ENCODE measurements at places on chromosomes 2 and 18.

DNA sequence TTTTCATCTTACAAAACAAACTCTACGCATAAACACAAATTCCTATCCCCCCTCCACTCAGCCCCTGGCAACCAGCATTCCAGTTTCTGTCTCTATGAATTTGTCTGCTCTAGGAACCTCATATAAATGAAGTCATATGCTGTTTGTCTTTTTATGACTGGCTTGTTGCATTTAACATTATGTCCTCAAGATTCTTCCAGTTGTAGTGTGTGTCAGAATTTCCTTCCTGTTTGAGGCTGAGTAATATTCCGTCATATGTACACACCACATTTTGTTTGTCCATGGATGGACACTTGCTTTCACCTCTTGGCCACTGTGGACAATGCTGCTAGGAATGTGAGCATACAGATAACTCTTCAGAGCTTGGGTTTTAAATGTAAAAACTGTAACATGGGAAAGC is 272.1 kb downstream of the GBX2 start:
- no peak for DNase-seq

DNA sequence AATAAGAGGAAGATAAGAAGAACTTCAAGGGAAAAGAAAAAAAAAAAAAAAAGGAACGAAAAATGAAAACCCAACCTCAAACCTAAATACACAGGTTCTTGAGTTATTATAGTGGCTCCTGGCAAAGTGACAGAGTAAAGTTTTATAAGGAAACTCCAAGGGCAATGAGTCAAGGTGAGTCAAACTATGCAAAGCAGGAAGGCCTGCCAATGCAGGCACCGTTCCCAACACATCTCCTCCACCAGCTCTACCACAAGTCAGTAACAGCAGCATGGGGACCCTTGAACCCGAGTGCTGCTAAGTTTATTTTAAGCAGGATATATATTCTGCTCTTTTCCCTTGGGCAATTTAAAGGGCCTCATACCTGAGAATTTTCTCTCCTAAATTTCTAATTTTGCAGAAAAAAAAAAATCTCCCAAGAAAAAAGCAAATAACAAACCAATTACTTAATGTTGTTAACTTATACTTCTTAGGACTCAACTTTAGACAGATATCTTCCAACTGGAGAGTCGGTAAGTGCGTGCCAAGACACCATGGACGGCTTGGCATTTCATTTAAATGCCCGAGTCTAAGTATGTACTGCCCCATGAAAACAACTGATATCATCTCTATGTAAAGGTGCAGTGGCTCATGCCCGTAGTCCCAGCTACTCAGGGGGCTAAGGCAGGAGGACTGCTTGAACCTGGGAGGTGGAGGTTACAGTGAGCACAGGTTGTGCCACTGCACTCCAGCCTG is 75.7 kb upstream of the TFCP2L1 start:
- DNase-seq, result peak; percentile 76

DNA sequence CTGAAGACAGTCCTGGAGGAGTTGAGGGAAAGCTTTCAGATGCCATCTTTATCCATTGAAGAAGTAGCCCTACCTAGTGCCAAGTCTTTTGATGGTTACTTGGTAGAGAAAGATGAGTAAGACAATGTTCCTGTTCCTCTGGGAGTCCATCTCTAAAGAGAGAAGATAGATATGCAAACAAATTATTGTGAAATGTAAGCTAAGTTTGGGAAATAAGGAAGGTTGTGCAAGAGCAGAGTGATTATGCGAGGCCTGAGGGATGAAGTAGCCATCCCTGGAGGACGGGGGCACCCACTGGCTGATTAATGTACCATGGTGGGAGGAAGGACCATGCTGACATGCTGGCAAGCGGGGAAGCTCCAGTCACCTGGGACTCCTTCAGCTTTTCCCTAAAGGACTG is 994 bp upstream of the DTNA start:
- DNase-seq, result peak; percentile 90

DNA sequence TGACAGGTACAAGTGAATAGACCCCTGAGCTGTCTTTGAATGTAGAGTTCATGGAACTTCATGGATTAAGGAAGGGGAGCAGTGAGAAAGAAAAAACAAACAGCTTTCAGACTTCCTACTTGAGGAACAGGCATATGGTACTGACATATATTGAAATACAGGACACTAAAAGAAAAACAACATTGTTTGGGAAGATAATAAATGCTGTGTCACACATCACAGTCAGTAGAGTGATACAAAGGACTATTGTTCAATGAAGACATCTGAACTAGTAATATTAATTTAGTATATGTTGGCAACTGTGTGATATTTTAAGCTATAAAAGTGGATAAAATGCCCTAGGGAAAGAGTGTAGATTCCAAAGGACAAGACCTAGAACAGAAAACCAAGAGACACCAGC is 3.3 kb downstream of the DSC2 start:
- DNase-seq, result no peak

- no peak for DNase-seq
Measured at GRCh38 chr2:189516546-189516945, 64.0 kb downstream of the SLC40A1 start.

DNA sequence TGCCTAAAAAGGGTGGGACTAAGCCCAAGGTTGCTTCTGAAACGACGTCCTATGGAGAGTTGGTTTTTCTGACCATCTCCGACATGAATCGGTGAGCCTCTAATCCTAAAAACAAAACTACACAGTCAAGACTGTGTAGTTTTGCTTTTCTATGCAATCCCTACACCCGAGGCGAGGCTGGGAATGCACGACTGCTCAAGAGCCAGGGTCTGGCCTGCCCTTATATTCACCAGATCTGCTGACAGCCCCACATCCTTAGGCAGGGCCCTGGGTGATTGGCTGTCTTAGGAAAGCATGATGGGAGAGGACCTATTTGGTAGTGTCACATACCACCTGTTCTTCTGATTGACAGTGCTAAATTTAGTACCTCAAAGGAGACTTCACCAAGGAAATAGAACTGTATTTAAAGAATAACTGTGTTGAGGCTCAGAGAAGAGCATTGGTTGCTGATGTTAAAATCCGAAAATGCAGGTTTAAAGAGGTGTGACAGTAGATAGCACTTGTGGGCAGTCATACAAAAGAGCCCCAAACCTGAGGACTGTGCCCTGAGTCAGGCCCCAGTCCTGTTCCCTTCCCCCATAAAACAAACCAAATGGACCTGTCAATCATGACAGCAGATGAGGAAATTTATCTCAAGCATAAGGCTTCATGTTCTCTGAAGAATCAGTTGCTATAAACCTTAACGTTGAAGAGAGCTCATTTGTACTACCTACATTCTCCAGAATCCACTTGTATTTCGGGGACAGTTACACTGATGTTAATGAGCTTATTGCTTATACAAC is at the start of gene TTN:
Gene TTN, minus strand, starts transcription at position 197 of the 782 bp plus-strand sequence. CDS start 2,781 bp downstream, outside the sequence.
- DNase-seq, result no peak

GRCh38 chr2:128396500-128396891 is 77.8 kb upstream of the HS6ST1 start:
- DNase-seq, result peak; percentile 71

- no peak for DNase-seq
Measured at GRCh38 chr2:208017721-208018120, 7.6 kb downstream of the PLEKHM3 start.

DNA sequence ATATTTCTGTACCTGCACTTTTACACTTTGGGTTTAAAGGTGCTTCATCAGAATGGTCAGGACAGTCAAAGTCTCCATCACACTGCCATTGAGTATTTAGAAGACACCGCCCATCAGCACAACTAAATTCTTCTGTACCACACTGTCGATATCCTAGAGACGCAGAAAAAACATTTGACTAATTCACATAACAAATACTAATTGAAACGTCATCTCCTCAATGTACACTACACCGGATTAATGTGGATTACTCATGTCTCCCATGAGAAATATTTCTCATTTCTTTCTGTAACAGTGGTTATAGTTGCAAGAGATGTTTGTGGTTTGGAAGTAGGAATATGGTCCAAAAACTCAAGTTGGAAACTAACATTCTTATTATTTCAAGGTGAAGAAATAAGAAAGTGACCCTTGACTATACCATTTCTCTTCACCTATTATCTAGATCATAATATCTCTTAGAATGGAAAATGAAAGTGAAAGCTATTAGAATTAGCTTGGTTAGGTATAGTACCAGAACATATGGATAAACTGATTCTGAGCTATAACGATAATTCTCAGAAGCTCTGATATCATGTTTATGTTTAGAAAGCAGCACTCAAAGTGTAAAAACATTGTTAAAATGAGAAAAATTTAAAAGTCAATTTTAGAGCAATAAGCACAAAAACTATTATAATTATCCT is 1627.7 kb downstream of the LRP1B start:
- peak; percentile 92 for DNase-seq

DNA sequence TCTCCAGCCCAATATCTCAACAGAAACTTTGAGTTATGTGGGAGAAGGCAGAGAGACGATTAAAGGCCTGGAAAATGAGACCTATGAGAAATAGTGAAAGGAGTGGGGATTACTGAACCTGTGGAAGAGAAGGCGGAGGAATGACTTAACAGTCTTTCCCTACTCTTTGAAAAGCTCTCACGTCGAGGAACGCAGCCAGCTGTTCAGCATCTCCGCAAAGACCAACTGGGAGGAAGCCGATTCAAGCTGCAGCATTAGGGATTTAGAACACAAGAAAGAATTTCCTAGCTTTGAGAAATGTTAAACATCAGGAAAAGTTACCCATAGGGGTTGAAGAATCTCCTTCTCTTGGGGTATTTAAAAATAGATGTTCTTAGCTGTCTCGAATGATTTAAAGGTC is 233.2 kb upstream of the PARD3B start:
- DNase-seq, result no peak

DNA sequence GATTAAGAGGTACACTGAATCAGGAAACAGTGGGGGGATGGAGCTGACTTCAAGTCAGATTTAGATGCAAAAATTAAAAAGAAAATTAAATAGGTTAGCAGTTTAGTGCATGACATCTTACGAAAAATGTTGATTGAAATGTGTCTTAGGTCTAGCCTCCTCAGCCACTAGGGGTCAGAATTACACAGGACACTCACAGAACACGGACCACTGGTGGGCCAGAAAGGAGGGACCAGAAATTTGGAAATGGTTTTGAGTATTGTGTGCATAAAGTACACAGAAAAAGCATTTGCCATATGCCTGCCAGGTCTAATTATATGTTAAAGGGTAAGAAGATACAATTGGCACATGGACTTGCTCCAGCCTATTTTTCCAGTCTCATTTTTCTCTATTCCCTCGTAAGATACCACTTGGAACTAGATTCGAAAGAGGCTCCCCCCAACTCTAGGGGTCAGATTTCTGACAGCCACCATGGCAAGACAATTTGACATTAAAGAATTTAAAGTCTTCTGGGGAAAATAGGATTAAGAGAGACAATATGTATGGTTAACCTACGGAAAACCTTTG is 550.2 kb upstream of the SETBP1 start:
- DNase-seq, result peak; percentile 42

DNA sequence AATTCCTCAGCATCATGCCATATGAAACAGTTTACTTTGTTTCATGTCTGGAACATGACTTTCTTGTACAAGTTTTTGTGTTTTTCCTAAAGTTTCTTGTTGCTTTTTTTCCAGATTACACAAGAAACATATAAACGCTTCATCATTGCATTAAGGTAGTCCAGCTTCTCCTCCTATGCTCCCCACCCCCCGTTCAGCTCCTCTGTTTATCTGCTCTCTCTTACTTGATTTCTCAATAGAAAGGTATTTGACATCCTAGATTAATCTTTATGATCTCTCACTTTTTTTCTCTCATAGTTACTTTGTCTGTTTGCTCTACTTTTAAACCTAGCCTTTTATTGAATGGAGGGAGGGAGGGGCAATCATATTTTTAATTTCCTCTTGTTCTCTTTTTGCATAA is 25.4 kb downstream of the SLC40A1 start:
- DNase-seq, result peak; percentile 88

GRCh38 chr2:238722883-238723282 is 125.0 kb upstream of the TWIST2 start:
- no peak for DNase-seq

- DNase-seq, result no peak
Measured at GRCh38 chr2:81196383-81196851, 891.9 kb upstream of the LRRTM1 start.

DNA sequence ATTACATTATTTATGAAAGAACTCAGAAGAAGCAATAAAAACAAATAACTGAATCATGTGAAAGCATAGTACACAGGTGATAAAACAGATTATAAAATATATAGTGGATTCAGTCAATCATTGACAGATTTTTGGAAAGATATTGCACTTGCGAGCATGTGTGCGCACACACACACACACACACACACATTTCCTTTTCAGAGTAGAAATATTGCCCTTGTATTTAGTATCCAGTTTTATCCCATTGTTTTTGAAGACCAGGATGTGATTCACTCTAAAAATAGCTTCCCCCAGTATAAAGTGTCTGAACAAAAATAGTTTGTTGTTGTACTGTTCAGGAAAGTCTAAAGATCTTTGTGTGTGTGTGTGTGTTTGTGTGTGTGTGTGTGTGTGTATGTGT is 145.5 kb downstream of the CALCRL start:
- peak; percentile 60 for DNase-seq

GRCh38 chr18:68509902-68510301 is 205.0 kb downstream of the TMX3 start:
- no peak for DNase-seq

GRCh38 chr2:86284987-86285386 is 52.4 kb downstream of the REEP1 start:
- DNase-seq, result no peak

DNA sequence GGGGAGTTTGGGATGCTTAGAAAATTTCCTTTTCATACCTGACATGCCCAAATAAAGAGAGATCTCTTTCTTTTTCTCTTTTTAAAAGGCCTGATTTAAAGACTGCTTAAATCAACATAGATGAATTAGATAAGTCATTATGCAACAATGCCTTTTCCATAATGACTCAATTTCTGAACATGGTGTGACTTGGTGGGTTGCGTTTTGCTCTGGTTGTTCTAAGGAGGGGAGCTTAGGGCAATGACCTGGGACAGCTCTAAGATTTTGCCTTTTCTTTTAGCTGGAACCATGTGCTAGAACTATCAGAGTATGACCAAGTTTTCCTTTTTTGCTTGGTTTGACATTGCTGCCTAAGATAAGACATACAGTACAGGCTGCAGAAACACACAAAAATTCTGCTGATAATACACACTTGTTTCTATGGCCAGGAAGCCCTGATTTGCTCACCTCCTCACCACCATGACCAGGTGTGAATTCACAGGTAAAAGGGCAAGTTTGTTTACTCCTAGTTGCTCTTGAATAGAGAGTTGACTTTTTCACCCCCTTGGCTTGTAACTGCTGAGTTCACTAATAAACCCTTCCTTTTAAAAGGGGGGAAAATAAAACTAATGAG is 58.1 kb upstream of the IL1RL1 start:
- DNase-seq, result peak; percentile 36

GRCh38 chr2:235508371-235509160 is 14.7 kb downstream of the AGAP1 start:
- no peak for DNase-seq

GRCh38 chr2:62370321-62371250 is 135.4 kb downstream of the TMEM17 start:
- no peak for DNase-seq

- no peak for DNase-seq
Measured at GRCh38 chr18:51522821-51523220, 325.3 kb upstream of the MEX3C start.

DNA sequence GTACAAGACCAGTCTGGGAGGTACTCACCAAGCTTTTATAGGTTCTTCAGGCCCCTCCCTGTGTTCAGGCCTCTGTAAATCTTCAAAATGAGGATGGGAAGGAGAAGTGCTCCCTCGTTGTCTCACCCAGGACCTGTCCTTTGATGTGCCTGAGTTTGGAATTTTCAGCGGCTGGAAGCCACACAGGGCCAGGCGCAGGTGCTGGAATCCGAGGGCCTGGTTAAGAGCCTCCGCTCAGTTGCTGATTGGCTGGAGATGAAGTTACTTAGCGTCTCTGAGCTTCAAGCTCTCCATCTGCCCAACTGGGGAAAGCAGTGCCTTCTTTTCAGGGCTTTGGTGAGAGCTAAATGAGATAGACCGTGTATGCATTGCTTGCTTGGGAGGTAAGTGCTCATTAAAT is 30.0 kb downstream of the HJURP start:
- DNase-seq, result no peak
